Activated naive CD4-positive, alpha-beta T cell treated with anti-CD3 and anti-CD28 coated beads, Interleukin-2, amount 50 U/mL, for 72 hours (primary cell): ENCODE measurements at places on chromosomes 13 and 19. TPM values are rescaled to one million over a fixed set of nuclear protein-coding genes. Genes with fewer than 3 reads are reported as not detected.
A peak's percentile ranks its signal among the peaks of the same experiment; 100 is the strongest.

DNA sequence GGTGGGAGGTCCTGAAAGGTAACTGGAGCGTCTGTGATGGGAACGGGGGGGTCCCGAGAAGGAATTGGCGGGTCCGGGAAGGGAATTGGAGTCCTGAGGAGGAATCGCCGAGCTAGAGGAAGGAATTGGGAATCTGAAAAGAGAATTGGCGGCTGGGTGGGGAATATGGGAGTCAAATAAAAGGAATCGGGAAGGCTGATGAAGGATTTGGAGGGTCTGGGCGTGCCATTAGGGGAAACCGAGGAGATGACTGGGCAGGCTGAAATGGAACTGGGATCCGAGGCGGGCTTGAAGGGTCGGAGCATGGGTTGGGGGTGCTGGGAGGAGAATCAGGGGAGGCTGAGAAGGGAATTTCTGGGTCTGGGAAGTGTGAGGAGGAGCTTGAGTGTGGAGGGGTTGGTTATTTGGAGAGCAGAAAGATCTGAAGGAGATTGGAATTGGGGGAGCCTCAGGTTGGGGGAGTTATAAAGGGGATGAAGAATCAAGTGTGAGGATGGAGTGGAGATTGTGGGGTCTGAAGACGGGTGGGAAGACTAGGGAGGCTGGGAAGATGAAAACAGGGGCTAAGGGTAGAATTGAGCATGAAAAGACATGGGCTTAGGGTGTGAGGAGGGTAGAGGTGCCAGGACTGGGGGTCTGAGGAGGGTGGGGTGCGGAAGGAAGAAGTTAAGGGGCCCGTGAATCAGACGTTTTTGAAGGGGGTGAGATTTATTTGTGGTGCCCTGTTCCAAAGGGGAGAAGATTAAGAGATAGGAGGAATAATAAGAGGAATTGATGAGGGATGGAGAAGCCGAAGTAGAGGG, 718 bp downstream of the ACTN4 start:
- no peak for DNase-seq

Gene STOML3
- total RNA-seq = not detected

DNA sequence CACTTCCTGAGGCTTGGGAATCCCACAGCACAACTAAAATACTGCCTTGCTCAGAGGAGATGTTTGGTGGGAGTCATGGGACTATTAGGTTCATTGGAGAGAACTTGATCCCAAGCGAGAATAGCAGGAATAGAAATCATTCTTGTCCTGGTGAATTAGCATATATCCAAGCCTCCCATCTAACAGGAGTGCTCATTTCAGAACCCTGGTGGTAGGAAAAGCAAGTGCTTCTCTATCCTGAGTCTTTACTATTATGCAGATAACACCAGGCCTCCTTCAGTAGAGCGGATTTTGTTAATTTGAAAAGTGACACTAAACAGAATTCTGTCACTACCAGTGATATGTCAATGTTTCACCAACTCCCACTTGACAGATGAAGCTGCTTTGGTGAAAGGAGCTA, 199.5 kb downstream of the ATP8A2 start:
- DNase-seq = no peak

Gene LCP1
- 1,053 TPM for total RNA-seq

Gene PKN1
- total RNA-seq = 192 TPM

GRCh38 chr19:1042689-1043511, 3.0 kb downstream of the ABCA7 start:
- DNase-seq = no peak

- no peak for DNase-seq
Observed at GRCh38 chr19:11814700-11815035, 595 bp downstream of the ZNF440 start.

DNA sequence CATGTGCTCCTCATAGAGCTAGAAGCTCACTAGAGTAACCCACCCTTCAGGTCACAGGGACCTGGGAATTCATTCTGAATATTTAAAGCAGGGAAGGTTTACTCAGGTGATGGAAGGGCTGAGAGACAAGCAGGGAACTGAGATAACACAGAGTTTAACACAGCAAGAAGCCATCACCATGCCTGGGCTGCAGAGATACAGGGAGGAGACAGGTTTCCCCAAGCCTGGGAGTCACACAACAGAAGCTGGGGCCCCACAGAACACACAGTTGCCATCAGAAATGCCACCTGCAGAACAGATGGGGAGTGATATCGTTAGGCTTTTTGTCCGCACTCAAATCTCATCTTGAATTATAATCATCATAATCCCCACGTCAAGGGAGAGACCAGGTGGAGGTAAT, 7.9 kb upstream of the CYSLTR2 start:
- no peak for DNase-seq

- DNase-seq = peak; percentile 65
Observed at GRCh38 chr19:15837221-15837731, 21.8 kb upstream of the OR10H1 start.

GRCh38 chr19:2032296-2032941, 16.9 kb upstream of the BTBD2 start:
- no peak for DNase-seq

DNA sequence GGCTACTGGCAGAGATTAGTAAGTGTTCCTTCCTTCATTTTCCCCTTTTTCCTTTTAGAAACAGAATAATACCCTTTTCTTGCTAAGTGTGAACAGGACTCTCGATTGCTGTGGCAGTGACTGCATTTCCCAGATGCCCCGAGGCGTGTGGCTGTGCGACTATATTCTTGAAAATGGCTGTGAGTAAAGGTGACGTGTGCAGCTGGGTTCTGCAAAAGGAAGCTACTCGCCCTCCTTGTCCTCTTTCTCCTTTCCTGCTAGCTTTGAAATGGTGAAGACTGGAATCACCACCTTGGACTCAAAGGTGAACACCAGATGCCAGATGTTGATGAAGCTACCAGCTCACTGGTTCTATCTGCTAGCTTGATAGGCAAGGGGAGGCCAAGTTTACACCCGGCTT, 121.4 kb downstream of the MIPEP start:
- DNase-seq = no peak

GRCh38 chr19:35629332-35629633, 447 bp downstream of the RBM42 start:
- no peak for DNase-seq

DNA sequence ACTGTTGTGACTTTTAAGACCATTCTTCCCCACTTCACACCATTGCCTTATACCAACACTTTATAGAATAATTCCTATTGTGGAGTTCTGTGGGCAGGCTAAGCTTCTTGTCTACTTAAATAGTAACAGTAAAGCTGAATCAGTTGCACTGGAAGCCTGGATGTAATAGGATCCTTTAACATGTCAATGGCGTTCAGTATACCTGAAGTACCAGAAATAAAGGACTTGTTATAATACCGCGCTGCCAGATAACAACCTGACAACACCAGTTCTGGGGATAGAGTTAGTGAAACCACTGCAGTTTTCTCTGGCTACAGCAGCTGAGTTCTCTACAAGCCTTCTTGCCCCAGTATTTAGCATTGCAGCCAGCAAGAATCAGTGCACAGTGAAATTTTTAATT, 52.0 kb upstream of the TNFRSF19 start:
- DNase-seq = no peak

- peak; percentile 61 for DNase-seq
Observed at GRCh38 chr19:48837051-48837524, 797 bp upstream of the HSD17B14 start.

GRCh38 chr19:38163419-38164290, 60.4 kb downstream of the DPF1 start:
- DNase-seq = no peak

- DNase-seq = no peak
Observed at GRCh38 chr13:79918620-79919019, 422.3 kb downstream of the SPRY2 start.

Gene PDE4A
- total RNA-seq = 2.7 TPM

DNA sequence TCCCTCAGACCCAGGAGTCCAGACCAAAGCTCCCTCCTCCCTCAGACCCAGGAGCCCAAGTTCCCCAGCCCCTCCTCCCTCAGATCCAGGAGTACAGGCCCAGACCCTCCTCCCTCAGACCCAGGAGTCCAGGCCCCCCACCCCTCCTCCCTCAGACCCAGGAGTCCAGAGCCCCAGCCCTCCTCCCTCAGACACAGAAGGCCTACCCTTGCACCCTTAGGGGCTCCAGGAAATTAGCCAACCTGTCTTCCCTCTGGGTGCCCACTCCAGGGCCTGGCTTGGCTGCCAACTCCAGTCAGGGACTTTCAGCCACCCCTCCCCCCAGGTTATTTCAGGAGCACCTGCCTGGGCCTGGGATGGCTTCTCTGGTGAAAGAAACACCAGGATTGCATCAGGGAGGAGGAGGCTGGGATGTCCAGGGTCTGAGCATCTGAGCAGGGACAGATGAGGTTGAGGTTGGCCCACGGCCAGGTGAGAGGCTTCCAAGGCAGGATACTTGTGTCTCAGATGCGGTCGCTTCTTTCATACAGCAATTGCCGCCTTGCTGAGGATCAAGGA, at the start of gene FGF21:
Gene FGF21, plus strand, starts transcription at position 441 of the 558 bp plus-strand sequence. CDS start 713 bp downstream, outside the sequence.
- no peak for DNase-seq

- DNase-seq = no peak
Observed at GRCh38 chr13:40082639-40083038, 427.2 kb downstream of the COG6 start.

Gene SOX1
- not detected for total RNA-seq

GRCh38 chr13:104553186-104553585, 1487.0 kb upstream of the SLC10A2 start:
- DNase-seq = no peak

- no peak for DNase-seq
Observed at GRCh38 chr13:48412881-48413351, at the start of gene LPAR6. LPAR6 (minus strand) TSS chr13:48413113; CDS start chr13:48412423, 690 bp downstream.

Gene LRRC8E
- total RNA-seq = not detected

- DNase-seq = peak; percentile 67
Observed at GRCh38 chr13:40026174-40026585, 370.7 kb downstream of the COG6 start.
